ENCODE measurements at places on chromosomes 13 and 19.

DNA sequence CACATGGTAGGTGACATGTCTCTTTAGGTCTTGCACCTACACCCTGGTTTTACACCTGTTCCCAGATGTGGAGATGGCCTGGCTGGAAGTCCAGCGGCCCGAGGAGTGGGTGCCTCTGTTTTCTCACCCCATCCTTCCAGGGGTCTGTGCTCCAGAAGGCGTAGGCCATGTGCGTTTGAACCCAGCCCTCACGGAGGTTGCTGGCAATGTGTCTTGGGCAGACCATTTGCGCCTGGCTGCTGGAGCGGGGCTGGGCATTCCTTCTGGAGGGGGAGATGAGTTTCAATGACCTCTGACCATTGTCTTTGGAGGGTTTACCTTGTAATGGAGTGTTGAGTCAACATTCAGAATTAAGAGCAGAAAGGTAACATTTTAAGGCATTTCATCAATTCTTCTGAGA lies 54.8 kb upstream of the ZNF536 start:
- H3K36me3 ChIP-seq = no peaks in the 10 kb centered on the region
- no peak for DNase-seq
- no peaks in the 10 kb centered on the region for H3K4me1 ChIP-seq

DNA sequence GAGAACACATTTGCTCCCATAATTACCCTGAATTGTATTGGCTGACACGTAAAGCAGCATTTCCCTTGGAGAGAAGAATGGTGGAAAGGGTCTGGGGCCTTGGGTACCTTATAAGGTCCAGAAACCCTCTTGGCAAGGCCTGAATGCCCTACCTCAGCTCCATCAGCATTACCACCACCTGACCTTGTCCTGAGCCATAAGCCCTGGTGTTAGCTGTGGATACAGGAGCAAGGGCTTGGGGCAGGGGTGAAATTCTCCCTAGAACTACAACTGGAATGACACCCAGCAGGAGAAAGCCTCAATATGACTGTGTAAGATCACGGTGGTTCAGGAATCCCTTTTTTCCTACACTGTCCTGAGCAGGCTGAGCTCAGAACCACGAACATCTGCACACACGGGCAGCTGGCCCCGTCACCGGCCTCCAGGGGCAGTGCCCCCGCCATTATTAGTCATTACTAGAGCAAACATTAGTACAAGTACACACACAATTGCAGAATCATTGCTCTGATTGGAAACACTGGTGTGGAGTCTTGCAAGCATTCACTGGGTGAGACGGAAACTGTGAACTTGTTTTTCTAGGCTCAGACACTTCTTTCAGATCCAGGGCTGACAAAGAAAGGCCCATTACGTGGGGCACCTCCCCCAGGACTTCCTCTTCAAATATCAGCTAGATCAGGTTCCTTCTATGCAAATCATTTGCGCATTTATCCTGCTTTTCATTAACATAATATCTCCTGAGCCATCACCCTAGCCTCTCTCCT lies 26.8 kb upstream of the MTIF3 start:
- H3K27ac ChIP-seq = no peak overlapping the region
- H3K4me1 ChIP-seq = peaks cover 30% of the 10 kb centered on the region
- H3K4me3 ChIP-seq = no peak overlapping the region
- H3K27me3 ChIP-seq = no peaks in the 10 kb centered on the region
- no peak for DNase-seq
- no peaks in the 10 kb centered on the region for H3K36me3 ChIP-seq

- no peak overlapping the region for H3K27ac ChIP-seq
- H3K27me3 ChIP-seq = peaks cover 76% of the 10 kb centered on the region
- peaks cover 3% of the 10 kb centered on the region for H3K36me3 ChIP-seq
- no peaks in the 10 kb centered on the region for H3K4me1 ChIP-seq
- no peak for DNase-seq
These were observed 66.1 kb upstream of the ANKRD10 start for GRCh38 chr13:110980921-110981320.

GRCh38 chr13:60095300-60095699 lies 68.4 kb downstream of the DIAPH3 start:
- no peak overlapping the region for H3K4me3 ChIP-seq
- no peak overlapping the region for H3K27ac ChIP-seq
- H3K4me1 ChIP-seq = peaks cover 3% of the 10 kb centered on the region
- H3K27me3 ChIP-seq = no peaks in the 10 kb centered on the region
- H3K36me3 ChIP-seq = peaks cover 19% of the 10 kb centered on the region
- no peak for DNase-seq

DNA sequence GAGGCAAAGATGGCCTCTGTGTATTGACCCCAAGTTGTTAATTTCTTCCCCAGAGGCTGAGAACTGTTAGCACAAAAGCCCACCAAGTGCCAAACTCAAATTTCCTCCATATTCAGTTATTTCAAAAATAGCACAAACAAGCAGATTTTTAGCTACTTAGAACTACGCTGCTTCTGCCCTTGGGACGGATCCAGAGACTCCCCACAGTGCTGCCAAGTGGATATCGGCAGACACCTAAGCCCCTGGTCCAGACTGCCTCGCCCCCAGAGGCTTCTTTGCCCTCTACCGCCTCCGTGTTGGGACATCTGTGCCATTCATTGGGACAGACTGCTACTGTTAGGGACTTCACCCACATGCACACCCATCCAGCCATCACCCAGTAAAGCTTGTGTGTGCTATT lies 188.3 kb downstream of the POSTN start:
- no peak for DNase-seq
- no peaks in the 10 kb centered on the region for H3K27me3 ChIP-seq
- no peak overlapping the region for H3K4me3 ChIP-seq

DNA sequence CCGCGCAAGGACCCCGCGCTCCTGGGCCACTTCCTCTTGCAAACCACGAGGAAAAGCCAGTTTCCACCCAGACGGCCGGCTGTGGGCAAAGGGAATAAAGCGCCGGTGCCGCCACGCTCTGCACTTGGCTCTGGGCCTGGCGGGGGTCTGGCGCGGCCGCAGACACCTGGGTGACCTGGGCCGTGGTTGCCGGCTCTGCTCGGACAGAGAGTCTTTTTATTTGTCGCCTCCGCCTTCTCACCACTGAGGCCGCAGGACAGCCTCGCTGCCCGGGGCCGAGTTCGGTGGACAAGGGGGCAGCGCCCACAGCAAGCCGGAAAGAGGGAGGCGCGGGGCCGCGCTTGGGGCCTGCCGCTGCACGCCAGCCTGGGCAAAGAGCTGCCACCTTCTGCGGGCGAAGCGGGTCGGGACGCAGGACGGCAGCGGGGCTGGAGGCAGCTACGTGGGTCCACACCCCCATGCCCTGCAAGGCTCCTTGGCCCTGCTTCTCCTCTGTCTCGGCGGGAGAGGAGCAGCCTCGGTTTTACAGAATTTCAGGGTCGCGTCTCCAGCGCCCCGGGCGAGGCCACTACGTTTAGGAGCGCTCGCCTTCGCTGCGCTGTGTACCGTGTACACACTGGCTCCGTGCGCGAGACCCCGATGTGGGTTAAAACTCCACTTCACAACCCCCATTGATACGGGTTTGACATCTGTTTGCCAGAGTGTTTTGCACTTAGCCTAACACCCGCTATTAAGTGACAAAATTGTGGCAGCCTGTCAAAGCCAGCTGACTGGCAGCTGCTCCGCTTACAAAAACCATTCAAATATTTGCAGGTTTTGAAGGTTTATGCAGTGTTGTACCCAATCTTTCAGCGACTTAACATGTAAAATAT lies 13.0 kb upstream of the SOX1 start:
- H3K4me3 ChIP-seq = no peak overlapping the region
- DNase-seq = no peak
- H3K36me3 ChIP-seq = peaks cover 9% of the 10 kb centered on the region
- H3K27me3 ChIP-seq = peaks cover 63% of the 10 kb centered on the region

DNA sequence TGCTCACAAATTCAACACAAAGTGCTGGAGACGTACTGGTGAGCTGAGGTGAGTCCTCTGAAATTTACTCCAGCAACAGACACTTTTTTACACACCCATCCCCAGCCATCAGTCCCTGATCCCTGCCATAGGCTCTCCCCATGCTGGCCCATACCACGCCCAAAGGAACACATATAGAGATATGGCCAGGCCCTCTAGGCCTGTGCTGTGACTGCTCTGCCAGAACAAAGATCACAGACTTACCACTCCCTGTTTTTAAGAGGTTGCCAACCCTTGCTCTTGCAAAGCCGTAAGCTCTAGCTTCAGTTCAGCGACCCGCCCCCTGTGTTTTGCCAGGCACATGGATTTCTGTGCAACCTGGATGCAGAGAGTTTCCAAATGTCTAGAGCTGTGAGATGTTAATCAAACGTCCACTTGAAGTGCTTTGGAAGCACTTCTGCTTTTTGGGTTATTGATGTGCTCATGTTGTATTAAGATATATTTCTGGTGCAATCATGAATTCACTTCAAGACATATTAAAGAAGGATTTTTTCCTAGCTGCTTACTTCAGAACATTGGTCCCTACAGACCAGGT lies 59.7 kb downstream of the DLEU7 start:
- no peak overlapping the region for H3K4me3 ChIP-seq
- peaks cover 14% of the 10 kb centered on the region for H3K27me3 ChIP-seq
- DNase-seq = no peak
- no peaks in the 10 kb centered on the region for H3K4me1 ChIP-seq
- H3K27ac ChIP-seq = no peak overlapping the region

GRCh38 chr19:50836543-50837195 lies 3.3 kb upstream of the KLK15 start:
- peaks cover 40% of the 10 kb centered on the region for H3K27me3 ChIP-seq
- DNase-seq = no peak
- no peaks in the 10 kb centered on the region for H3K36me3 ChIP-seq
- peak overlapping the region; percentile 68 for H3K4me3 ChIP-seq

DNA sequence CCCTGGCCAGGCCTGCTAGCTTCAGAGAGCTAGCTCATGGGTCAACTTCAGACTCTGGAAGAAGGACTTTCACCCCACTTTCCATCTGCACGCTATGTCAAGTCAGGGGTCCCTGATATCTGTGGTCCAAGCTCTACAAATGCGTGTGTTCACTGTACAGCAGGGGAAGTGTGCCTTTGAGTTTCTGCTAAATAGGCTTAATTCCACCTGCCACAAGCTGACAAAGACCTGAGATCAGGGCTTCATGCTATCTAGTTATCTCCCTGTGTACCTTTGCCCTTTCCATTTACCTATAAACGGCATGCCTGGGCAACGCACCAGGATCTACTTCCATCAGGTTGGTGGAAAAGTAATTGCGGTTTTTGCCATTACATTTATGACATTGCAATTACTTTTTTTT lies 10.7 kb upstream of the SULT2A1 start:
- no peak overlapping the region for H3K4me3 ChIP-seq
- peaks cover 2% of the 10 kb centered on the region for H3K27me3 ChIP-seq
- no peaks in the 10 kb centered on the region for H3K36me3 ChIP-seq
- no peaks in the 10 kb centered on the region for H3K4me1 ChIP-seq
- H3K27ac ChIP-seq = no peak overlapping the region

GRCh38 chr19:16571283-16571682 lies 932 bp downstream of the SLC35E1 start:
- H3K27ac ChIP-seq = peak overlapping the region; percentile 89
- H3K36me3 ChIP-seq = peaks cover 34% of the 10 kb centered on the region
- H3K27me3 ChIP-seq = no peaks in the 10 kb centered on the region
- peak overlapping the region; percentile 94 for H3K4me3 ChIP-seq
- peaks cover 71% of the 10 kb centered on the region for H3K4me1 ChIP-seq

GRCh38 chr19:14089662-14090508 lies 666 bp downstream of the SAMD1 start:
- peak overlapping the region; percentile 72 for H3K4me3 ChIP-seq
- DNase-seq = peak; percentile 61
- H3K27ac ChIP-seq = peak overlapping the region; percentile 68
- H3K27me3 ChIP-seq = no peaks in the 10 kb centered on the region

DNA sequence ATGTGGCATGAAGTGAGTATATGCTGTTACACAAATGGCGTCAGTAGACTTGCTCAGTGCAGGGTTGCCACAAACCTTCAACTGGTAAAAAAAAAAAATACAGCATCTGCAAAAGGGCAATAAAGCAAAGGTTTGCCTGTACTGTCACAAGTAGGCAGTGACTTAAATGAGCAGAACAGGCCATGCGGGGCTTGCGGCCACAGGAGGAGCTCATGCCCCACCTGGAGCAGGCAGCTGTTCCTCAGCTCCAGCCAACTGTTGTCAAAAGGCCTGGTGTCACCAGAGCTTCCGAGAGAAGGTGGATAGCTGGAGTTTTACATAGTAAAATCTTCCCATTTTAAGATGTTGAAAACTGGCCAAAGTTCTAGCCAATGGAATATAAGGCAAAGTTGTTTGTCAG lies 7.7 kb downstream of the ATP7B start:
- H3K4me1 ChIP-seq = no peaks in the 10 kb centered on the region
- peaks cover 28% of the 10 kb centered on the region for H3K27me3 ChIP-seq
- DNase-seq = no peak
- no peak overlapping the region for H3K4me3 ChIP-seq

GRCh38 chr19:2330632-2331284 lies 2.3 kb downstream of the SPPL2B start:
- no peak overlapping the region for H3K27ac ChIP-seq
- peak overlapping the region; percentile 25 for H3K4me3 ChIP-seq
- peaks cover 46% of the 10 kb centered on the region for H3K4me1 ChIP-seq
- H3K36me3 ChIP-seq = peaks cover 12% of the 10 kb centered on the region
- no peak for DNase-seq
- no peaks in the 10 kb centered on the region for H3K27me3 ChIP-seq

GRCh38 chr19:12111176-12111575 lies 29.0 kb downstream of the ZNF20 start:
- H3K36me3 ChIP-seq = peaks cover 54% of the 10 kb centered on the region
- H3K4me1 ChIP-seq = peaks cover 2% of the 10 kb centered on the region
- no peaks in the 10 kb centered on the region for H3K27me3 ChIP-seq

GRCh38 chr19:42254089-42254849 lies 659 bp downstream of the ERF start:
- peaks cover 5% of the 10 kb centered on the region for H3K36me3 ChIP-seq
- peak overlapping the region; percentile 68 for H3K4me3 ChIP-seq
- H3K27ac ChIP-seq = peak overlapping the region; percentile 72
- peak; percentile 82 for DNase-seq

GRCh38 chr13:32804673-32805230 lies 211.5 kb upstream of the KL start:
- H3K27ac ChIP-seq = no peak overlapping the region
- H3K36me3 ChIP-seq = no peaks in the 10 kb centered on the region
- no peak for DNase-seq
- no peak overlapping the region for H3K4me3 ChIP-seq
- no peaks in the 10 kb centered on the region for H3K4me1 ChIP-seq

DNA sequence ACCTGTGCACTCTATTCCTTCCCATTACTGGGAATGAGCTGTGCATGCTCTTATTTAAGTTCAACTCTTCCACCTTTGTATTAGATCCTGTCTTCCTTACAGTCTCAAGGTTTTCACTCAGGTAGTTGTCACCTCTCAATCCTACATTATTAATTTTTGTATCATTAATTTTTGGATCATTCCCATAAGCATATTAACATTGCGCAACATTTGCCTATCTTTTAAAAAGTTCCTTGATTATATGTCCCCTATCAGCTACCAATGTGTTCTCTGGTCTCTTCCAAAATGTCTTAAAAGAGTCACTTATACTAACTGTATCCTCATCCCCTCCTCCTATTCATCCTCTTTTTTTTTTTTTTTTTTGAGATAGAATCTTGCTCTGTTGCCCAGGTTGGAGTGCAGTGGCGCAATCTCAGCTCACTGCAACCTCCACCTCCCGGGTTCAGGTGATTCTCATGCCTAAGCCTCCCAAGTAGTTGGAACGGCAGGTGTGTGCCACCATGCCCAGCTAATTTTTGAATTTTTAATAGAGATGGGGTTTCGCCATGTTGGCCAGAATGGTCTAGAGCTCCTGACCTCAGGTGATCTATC lies 2.1 kb upstream of the RCBTB2 start:
- no peak overlapping the region for H3K4me3 ChIP-seq
- H3K4me1 ChIP-seq = peaks cover 31% of the 10 kb centered on the region
- no peak overlapping the region for H3K27ac ChIP-seq
- H3K36me3 ChIP-seq = peaks cover 30% of the 10 kb centered on the region
- no peak for DNase-seq
